A549 treated with CORT108297 at 1 μM for 4 hours (cell line): ENCODE measurements at places on chromosomes 16 and 17. TPM values are rescaled to one million over a fixed set of nuclear protein-coding genes. Genes with fewer than 3 reads are reported as not detected.

Gene CCL3
- not detected in 5 replicates for total RNA-seq

Gene GNAO1
- 0.26 to 0.69 TPM (median 0.40 TPM) in 5 replicates for total RNA-seq

Gene SMPD3
- 0.10 to 0.31 TPM (median 0.14 TPM) in 5 replicates for total RNA-seq

Gene TK2
- total RNA-seq = 15.4 to 18.2 TPM (median 16.1 TPM) in 5 replicates

Gene C17orf50
- total RNA-seq = 0.24 to 0.49 TPM (median 0.27 TPM) in 5 replicates

Gene C17orf67
- total RNA-seq = 1.6 to 2.3 TPM (median 2.1 TPM) in 5 replicates

Gene PRCD
- total RNA-seq = 0.22 TPM in 1 of 5 replicates, not detected in the others

Gene CPD
- 20.8 to 31.1 TPM (median 24.1 TPM) in 5 replicates for total RNA-seq

Gene ZNF750
- total RNA-seq = not detected in 5 replicates

Gene NPIPB6
- 1.7 to 3.0 TPM (median 2.0 TPM) in 5 replicates for total RNA-seq

Gene CLEC19A
- total RNA-seq = 0.07 to 0.18 TPM (median 0.08 TPM) in 4 of 5 replicates, not detected in the other

Gene KRT15
- total RNA-seq = 2.8 to 5.0 TPM (median 4.0 TPM) in 5 replicates

Gene RTN4RL1
- 2.8 to 4.0 TPM (median 3.4 TPM) in 5 replicates for total RNA-seq

Gene CCDC154
- 0.11 to 0.51 TPM (median 0.46 TPM) in 4 of 5 replicates, not detected in the other for total RNA-seq

Gene ZFP3
- total RNA-seq = 0.80 to 1.1 TPM (median 0.93 TPM) in 5 replicates

Gene SALL1
- total RNA-seq = 0.11 to 0.39 TPM (median 0.29 TPM) in 5 replicates

Gene KRTAP9-4
- not detected in 5 replicates for total RNA-seq
